ENCODE measurements at places on chromosomes 6 and 20. TPM values are rescaled to one million over a fixed set of nuclear protein-coding genes. Genes with fewer than 3 reads are reported as not detected.
A peak's percentile ranks its signal among the peaks of the same experiment; 100 is the strongest.

SLC16A10 gene
- not detected for total RNA-seq

BRPF3 gene
- total RNA-seq: 26.5 TPM

COL9A3 gene
- not detected for total RNA-seq

KHDC1 gene
- total RNA-seq: 5.4 TPM

DNA sequence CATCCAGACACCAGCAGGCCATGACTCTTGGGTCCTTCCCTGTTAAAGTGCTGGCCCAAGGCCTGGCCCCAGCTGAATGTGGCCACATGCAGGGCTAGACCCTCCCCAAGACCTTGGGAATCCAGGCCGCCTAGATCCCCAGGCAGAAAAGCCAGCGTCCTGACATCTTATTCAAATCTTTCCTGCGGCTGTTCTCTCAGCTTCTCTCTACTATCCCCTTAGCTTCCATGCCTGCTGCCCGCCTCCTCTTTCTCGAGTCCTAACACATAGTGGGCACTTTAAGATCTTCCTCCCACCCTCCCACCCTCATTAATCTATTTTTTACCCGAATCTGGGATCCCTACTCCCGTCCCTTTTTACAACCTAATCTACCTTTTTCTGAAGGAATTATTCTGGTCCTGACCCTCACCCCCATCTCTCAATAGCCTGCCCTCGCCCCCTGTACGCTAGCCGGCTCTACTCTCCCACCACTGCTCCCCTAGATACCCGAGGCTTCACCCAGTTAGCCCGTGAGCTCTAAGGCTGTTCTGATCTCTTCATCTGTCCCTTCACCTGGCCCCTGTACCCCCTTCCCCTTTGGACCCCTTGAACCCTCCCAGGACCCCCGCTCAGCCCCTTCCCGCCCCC is at the start of gene CCHCR1:
Gene CCHCR1, minus strand, starts transcription at position 290 of the 627 bp plus-strand sequence. Its CDS starts 202 bp downstream, at position 88.
- DNase-seq: no peak

- no peak for DNase-seq
Measured at GRCh38 chr6:150680510-150680909, 80.8 kb downstream of the PLEKHG1 start.

- no peak for DNase-seq
Measured at GRCh38 chr20:58688840-58689239, 3.8 kb upstream of the NPEPL1 start.

DNA sequence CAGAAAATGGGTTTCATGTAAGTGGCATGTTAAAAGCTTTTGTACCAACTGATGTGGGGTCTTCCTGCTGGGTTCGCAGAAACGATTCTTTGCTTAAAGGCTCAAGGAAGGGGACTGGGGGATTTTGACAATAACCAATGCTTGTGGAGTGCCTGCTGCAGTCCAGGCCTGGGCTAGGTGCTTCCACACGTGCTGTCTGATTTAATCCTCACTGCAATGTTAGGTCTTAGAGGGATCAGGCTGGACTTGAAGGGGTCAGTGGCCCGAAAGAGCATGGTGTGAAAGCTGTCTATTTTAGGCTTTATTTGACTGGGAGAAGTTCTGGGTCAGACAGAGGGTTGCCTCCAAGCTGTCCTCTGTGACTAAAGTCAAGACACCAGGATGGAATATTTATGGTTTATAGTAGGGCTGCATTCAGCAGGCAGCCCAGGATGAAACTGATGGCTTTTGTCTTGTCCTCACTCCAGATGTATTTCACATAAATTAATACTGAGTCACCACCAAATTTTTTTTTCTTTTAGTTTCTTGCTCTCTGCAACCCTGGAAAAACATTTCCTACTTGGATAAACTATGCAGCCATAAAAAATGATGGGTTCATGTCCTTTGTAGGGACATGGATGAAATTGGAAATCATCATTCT is 219.1 kb downstream of the ZMYND8 start:
- peak; percentile 37 for DNase-seq

DNA sequence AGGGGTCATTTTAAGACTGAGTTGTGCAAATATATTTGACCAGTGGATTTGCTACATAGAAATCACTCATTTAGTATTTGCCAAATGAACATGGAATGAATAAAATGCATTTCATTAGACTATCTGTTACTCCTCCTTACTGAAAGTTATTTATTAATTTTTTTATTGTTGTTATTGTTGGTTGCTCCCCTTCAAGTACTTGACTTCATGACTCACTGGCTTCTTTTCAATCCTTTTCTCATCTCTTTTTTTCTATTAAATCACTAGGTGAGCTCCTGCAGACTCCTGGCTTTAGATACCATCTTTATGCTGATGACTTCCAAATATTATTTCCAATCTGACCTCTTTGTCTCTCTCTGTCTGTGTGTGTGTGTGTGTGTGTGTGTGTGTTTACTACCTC is 192.2 kb upstream of the FAM83B start:
- no peak for DNase-seq

GRCh38 chr20:11128220-11128718 is 454.5 kb upstream of the JAG1 start:
- DNase-seq: no peak

- DNase-seq: no peak
Measured at GRCh38 chr6:28165563-28165962, 23.9 kb downstream of the ZKSCAN8 start.

DNA sequence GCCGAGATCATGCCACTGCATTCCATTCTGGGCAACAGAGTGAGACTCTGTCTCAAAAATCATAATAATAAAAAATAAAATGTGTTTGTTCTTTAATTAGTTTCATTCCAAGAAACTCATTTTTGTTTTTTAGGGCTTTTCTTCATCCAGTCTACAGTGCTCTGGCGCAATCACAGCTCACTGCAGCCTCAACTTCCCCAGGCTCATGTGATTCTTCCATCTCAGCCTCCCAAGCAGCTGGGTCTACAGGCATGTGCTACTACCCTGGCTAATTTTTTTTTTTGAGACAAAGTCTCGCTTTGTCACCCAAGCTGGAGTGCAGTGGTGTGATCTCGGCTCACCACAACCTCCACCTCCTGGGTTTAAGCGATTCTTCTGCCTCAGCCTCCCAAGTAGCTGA is 143.6 kb upstream of the JARID2 start:
- no peak for DNase-seq

- DNase-seq: no peak
Measured at GRCh38 chr6:36824253-36824652, 15.0 kb downstream of the CPNE5 start.

DNA sequence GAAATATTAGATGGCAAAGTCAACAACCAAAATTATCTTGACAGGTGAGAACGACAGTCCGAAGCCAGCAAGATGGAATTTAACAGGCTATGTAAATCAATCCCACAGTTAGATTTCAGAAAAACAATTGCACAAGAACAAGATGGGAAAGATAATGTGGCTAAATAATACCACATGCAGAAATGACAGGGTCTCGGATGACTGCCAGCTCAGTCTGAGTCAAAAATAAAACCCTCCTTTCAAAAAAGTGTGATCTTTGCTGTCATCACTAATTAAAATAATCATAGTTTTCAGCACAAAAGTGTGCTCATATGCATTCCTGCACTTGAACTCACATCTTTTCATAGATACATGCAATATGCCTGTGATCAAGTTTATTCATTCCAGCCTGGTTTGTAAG is 25.9 kb downstream of the FOXQ1 start:
- peak; percentile 25 for DNase-seq

- peak; percentile 89 for DNase-seq
Measured at GRCh38 chr6:83270971-83271719, 78.0 kb downstream of the RWDD2A start.

- DNase-seq: no peak
Measured at GRCh38 chr6:140370976-140371870, 996.8 kb upstream of the CITED2 start.
